ENCODE measurements at places on chromosomes 5 and 9.
A peak's percentile ranks its signal among the peaks of the same experiment; 100 is the strongest.

DNA sequence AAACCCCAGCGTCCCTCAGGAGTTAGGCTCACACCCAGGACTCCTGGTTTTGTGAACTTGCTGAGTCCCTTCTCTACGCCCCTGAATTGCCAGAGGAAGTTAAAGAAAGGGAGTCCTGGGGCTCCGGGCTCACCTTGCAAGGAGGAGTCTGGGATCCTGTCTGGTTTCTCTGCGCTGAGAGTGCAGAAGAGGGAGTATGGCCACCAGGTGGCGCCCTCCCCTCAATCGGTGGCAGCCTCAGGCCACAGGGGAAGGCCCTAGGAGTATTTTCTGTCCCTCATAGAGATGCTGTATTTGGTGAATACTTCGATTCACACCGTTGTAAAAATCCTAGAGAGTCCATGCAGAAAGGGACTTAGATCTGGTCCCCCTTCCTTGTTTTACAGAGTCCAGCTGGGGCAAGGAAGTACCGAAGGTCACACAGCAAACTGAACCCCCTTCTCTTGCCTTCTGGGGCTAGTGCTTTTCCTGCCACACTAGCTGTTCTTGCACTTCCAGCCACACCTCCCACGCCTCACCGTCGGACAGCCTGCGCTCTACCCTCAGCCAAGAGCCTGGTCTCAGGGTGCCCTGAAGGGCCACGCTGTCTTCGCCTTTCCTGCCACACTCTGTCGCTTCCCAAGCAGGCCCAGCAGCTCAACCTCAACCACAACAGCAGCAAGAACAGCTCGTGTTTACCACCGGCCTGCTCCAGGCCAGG is 10.2 kb downstream of the HAND1 start:
- DNase-seq, result peak; percentile 62

GRCh38 chr9:14994738-14995137 is 84.5 kb upstream of the FREM1 start:
- no peak for DNase-seq

GRCh38 chr9:108816037-108816436 is 39.7 kb downstream of the ACTL7B start:
- no peak for DNase-seq

- DNase-seq, result no peak
These were observed 280.8 kb downstream of the AOPEP start for GRCh38 chr9:95007226-95007869.

- no peak for DNase-seq
These were observed 41.6 kb upstream of the EXOC3 start for GRCh38 chr5:401146-402034.

GRCh38 chr5:118211606-118212005 is 776.7 kb downstream of the DTWD2 start:
- DNase-seq, result no peak

GRCh38 chr5:81167078-81167477 is 66.0 kb upstream of the CKMT2 start:
- no peak for DNase-seq

DNA sequence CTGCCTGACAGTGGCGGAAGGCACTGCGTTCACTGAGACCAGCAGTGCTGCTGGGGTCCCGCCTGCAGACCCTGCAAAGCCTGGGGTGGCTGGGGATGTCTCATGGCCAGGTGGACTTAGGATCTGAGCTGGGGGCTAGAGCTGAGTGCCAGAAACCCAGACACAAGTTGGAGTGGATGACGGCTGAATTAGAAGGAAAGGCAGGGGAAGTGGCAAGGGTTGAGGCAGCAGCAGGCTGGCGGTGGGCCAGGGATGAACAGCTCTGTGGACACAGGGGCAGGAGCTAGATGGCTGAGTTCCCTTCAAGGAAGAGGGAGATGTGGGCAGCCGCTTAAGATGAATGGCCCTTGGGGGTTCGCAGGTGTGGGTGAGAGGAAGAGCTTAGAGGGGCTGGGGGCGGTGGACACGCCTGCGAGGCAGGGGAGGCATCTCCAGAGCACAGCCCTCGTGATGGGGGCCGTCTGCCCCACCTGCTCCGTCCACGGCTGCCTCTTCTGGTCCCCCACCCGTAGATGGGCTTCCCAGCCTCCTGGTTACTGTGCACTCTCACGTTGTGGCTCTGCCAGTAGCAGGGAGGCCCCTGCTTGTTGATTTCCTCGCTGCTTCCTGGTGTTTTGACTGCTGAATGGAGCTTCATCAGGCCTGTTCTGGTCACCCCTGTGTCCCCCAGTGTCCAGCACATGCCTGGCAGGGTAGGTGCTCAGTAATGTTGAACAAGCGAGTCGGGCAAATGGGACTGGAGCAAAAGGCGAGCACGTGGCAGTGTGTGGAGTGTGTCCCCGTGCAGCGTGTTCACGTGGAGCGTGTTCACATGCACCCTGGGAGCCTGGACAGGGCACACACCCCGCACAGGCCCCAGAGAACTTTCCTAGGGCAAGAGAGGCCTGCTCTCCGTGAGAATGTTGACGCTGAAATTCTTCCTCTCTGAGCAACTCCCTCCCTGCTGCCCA is 168.2 kb downstream of the CACNA1B start:
- DNase-seq, result no peak

DNA sequence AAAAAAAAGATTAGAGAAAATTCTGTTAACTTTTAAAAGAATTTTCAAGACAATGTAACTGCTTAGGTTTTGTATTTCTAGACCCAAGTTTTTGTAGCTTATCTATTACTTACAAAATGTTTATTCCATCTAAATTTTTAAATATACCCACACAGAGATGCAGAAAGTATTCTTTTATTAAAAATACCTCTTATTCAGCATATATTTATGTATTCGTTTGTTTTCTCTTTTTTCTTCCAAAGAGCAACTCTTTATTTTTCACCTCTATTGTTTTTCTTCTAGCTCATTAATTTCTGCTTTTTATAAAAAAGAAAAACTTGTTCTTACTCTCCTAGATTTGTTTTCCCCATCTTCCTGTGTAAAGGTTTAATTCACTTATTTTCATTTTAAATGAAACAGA is 180.3 kb downstream of the ZDHHC21 start:
- DNase-seq, result no peak

- no peak for DNase-seq
These were observed 132.3 kb downstream of the IRX2 start for GRCh38 chr5:2619216-2619615.

GRCh38 chr9:11257992-11258391 is 645.2 kb upstream of the PTPRD start:
- no peak for DNase-seq

GRCh38 chr5:109959652-109960051 is 269.9 kb downstream of the MAN2A1 start:
- no peak for DNase-seq

GRCh38 chr9:14148501-14149103 is 165.3 kb downstream of the NFIB start:
- DNase-seq, result no peak

DNA sequence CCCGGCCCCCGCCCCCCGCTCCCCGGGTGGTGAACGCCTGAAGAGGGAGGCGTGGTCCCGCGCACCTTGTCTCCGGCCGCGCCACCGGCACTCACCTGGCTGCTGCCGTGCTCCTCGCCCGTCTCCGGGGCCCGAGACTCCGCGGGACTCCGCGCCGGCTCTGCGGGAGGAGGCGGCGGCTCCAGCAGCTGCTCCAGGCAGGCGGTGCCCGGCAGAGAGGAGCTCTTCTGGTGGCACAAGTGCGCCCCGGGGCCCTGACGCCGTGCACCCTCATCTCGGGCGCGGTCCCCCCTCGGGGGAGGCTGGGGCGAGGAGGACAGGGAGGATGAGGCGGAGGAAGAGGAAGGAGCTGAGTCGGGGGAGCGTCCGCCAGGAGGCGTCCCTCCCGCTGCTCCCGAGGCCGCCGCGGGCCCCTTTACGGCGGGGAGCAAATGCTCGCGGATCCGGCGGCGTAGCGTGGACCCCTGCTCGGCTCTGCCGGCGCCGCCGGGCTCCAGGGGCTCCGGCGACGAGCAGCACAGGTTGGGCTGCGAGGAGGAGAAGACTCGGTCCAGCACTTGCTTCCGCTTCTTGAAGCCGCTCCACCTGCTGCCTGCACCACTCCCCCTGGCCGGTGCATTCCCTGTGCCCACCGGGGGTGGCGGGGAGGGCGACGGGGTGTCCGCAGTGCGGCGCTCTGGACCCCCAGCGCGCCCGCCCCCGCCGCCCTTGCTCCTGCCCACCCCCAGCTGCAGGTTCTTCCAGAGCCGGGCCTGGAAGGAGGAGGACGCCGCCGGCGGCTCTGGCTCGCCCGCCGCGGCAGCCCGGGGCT is 928 bp downstream of the MCTP1 start:
- no peak for DNase-seq

- DNase-seq, result no peak
These were observed 130.5 kb upstream of the ITGA1 start for GRCh38 chr5:52657247-52657645.

DNA sequence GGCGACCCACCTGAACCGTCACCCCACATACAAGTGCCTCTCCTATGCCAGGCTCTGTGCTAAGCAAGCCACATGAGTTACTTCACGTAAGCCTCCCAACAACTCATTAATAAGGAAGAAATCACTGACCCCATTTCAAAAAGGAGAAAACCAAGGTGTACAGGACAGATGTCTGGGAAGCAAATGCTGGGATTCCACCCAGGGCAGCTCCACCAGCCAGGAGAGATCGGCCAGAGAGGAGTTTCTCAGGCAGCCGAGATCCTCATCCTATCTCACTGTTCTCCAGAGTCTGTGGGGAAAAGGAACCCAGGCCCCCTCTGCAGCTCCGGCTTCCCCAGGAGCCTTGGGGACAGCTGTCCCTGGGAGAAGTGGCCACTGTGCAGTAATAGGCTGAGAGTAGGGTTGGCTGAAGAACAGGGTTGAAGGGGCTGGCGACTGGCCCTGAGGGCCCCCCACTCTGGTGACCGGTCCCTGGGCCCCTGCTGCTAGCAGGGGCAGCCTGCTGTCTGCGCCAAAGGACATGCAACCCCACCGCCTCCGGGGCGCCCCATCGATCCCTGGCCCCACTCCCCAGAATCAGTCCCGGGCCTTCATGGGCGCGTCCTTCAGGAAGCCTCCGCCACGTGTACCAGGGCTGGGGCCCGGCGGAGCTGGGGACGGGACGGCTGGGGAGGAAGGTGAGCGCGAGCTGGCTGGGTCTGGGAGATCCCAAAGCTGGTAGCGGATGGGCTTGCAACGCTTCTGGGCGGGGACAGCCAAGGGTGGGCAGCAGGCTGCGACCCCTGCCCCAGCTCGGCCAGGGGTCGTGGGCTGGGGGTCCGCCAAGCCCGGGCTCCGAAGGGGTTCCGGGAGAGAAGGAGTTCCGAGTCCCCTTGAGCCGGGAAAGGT is 44.1 kb upstream of the STXBP1 start:
- DNase-seq, result no peak

DNA sequence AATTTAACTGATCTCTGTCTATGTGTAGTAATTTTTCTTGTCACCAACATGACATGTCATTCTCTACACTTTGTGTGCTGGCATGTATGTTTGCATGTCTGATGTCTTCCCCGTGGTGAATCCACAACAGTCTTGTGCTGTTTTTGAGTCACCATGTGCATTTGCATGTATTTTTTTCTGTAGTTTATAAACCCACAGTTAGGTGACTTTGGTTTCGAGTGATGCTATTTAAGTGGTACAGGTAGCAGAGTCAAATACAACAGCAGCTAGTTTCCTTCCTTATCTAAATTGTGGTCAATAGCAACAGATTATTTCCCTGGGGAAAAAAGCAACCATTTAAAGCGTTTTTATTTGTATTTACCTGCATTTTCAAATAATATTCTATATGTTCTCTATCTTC is 89.9 kb upstream of the FSD1L start:
- no peak for DNase-seq

DNA sequence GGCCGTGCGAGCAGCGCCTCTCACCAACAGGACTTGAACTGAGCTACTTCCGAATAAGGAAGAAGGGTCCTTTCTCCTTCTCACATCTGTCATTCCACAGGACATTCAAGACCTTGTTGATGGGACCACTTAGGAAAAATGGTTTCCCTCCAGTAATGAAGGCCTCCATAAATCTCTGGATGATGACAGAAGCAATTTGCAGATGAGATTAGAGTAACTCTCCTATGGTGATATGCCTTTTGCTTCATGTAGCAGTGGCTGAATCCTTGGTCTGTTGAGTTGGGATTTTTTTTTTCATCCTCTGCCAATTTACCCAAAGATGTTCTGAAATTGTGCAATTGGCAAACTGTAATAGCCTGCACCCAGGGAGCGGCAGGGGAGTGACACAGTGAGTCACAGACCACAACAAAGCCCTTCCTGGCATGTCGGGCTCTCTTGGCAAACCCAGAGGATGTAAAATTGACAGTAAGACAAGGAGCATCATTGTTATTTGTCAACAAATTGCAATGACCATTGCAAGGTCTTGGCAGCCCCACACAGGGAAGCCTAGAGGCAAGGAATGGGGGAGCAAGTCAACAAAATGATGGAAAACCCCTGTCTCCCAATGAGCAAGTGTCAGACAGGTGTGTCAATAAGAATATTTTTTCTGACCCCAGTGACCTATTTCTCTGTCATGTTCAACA is 275.9 kb downstream of the ACTL7B start:
- DNase-seq, result no peak

DNA sequence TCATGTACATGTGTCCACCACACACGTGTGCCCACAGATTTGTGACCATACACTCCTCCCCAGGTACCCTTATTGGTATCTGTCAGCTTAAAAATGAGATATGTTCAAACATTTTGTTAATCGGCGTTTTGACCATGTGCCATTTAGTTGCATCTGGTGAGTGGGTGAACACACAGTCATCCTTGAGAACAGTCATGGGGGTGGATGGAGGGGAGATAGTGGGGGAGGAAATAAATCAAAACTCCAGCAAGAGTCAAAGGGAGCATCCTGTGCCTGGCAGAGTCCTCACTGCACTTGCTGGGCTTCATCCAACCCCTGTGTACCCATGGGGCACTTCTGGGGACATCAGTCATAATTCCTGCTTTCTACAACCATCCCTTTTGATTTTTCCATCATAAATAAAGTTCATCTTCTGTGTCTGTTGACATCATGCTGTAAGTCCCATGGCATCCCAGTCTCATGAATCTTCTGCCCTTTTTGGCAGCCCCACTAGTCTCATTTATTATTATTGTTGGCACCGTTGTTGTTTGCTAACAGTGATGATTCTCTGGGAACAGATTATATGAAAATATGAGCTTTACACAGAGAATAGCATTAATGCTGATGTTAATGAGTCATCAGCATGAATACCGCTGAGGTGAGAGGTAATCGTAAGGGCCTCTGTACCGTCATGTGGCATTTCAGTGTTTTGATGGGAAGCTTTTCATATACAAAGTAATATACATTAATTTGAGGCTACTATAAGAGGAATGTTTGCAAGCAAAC is 24.4 kb upstream of the CLK4 start:
- DNase-seq, result no peak

GRCh38 chr5:109936996-109937395 is 247.3 kb downstream of the MAN2A1 start:
- no peak for DNase-seq

GRCh38 chr5:37638897-37639296 is 200.9 kb downstream of the GDNF start:
- DNase-seq, result no peak

GRCh38 chr5:56699538-56699937 is 115.8 kb upstream of the MAP3K1 start:
- no peak for DNase-seq

GRCh38 chr9:69861011-69861410 is 40.4 kb downstream of the CFAP95 start:
- DNase-seq, result no peak

- no peak for DNase-seq
These were observed 42.1 kb downstream of the GABRA1 start for GRCh38 chr5:161889971-161890370.

All from activated naive CD8-positive, alpha-beta T cell treated with anti-CD3 and anti-CD28 coated beads, Interleukin-2, amount 50 U/mL, for 16 hours (primary cell).